ENCODE measurements at places on chromosomes 3 and 15.

DNA sequence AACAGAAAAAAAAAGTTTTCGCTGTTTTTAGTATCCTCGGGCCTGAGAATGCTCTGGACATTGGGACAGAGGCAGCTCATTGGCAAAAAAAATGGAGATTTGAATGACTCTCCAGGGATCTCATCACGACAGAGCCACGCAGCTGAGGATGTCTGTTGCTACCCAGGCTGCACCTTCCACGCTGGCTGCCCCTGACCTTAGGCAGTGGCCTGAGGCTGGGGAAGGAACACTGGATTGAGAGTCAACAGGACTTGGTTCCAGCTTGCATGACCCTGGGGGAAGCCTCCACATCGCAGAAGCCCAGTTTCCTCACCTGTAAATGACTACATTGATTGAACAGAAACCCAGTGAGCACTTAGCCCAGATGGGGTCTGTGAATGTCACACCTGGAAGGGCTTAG is 8.7 kb upstream of the ACSBG1 start:
- no peak for DNase-seq

GRCh38 chr3:60610441-60611112 is 640.7 kb downstream of the FHIT start:
- peak; percentile 73 for DNase-seq

- peak; percentile 97 for DNase-seq
These were observed 2.0 kb upstream of the CEMIP start for GRCh38 chr15:80777137-80777536.

DNA sequence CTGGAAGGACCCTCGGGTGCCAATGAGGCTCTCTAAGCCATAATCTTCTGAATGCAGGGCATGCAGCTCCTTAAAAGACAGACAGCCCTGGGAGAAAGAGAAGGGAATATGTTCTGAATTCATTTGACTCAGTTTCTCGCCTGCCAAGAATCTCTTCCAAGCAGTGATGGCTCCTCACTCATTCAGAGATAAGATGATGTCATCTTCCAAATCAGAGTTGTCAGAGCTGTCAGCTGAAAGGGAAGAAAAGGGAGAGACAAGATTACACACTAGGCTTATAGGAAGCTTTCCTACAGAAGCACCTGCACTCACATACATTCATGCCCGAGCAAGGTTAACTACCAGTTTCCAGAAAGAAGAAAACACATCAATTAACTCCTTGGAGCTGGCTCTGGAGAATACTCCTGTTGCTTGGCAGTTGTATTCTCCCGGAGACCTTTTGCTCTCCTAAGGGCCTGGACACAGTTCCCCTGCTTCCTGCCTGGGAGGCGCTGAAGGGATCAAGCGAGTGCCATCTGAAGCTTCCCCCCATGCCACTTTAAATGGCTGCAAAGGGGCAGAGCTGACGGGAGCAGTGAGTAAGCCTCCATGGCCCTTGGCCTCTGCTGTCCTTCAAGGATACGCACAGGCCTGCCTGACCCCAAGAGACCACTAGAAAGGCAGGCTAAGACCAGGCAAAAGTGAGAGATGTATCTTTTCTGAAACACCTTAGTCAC is 7.7 kb downstream of the RBM15B start:
- no peak for DNase-seq

All from fibroblast of gingiva (primary cell).